ENCODE measurements at places on chromosomes 7 and 10.

- peak; percentile 67 for DNase-seq
These were observed 53.7 kb upstream of the KDM7A start for GRCh38 chr7:140230516-140230860.

DNA sequence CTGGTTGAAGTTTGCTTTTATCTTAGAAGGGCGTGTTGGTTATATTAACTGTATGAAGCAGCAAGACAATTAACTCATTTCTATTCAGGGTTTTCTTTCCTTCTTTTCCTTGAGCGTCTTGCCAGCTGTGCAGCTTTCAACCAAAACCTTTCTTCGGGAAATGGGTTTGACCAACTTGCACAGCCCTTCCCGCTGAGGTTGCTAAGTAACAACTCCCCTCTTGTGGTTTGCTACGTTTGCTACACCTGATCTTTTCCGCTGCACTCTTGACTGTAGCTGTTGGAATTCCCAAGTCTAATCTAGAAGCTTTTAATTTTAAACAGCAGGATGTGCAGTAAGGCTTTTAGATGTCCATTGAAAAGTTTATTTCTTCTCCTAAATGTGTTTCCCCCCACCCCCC is 116.9 kb downstream of the CDCA7L start:
- DNase-seq: no peak

- no peak for DNase-seq
These were observed 113.3 kb downstream of the CPEB3 start for GRCh38 chr10:92177546-92177945.

- no peak for DNase-seq
These were observed 103.2 kb downstream of the NRG3 start for GRCh38 chr10:81978238-81978637.

DNA sequence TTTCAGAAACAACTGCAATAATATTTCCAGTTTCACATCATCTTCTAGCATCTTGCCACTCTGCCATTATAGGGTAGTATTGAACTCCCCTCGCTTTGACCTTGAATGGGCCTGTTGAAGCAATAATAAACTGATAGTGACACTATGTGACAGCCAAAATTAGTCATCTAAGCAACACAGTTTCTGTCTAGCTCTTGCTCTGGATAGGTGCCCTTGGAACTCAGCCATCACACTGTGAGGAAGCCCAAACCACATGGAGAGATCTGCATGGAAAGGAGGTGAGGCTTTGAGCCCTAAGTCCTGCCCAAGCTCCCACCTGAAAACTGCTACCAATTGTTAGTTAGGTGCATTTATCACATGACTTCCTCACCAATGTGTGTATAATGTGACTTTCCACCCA is 18.1 kb upstream of the KCND2 start:
- DNase-seq: no peak

DNA sequence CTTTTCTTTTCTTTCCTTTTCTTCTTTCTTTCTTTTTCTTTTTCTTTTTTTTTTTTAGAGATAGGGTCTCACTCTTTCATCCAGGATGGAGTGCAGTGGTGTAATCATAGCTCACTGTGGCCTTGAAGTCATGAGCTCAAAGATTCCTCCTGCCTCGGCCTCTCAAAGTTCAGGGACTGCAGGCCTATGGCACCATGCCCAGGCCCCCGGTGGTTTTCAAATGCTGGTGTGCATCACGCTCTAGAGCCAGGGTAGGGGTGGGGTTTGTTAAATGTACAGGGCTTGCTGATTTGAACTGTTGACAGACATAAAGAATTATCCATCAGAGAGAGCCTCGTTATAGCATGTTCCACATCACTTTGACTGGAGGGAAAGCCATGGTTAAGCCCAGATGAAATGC is 5.8 kb downstream of the MINDY4 start:
- no peak for DNase-seq

- no peak for DNase-seq
These were observed at the start of gene PDK4 for GRCh38 chr7:95596198-95597063. TSS of gene PDK4 (minus strand) at chr7:95596516. CDS start at chr7:95596293, 223 bp downstream.

GRCh38 chr10:72320676-72321247 is 34.0 kb downstream of the DNAJB12 start:
- DNase-seq: no peak

GRCh38 chr10:11011436-11011835 is 6.2 kb upstream of the CELF2 start:
- DNase-seq: no peak

GRCh38 chr10:118809357-118810220 is 54.8 kb upstream of the CACUL1 start:
- no peak for DNase-seq

GRCh38 chr7:134458806-134459698 is at the start of gene AKR1B1:
TSS of gene AKR1B1 (minus strand) at chr7:134459100. CDS start at chr7:134459062, 38 bp downstream.
- peak; percentile 73 for DNase-seq

GRCh38 chr10:4334871-4335270 is 491.1 kb upstream of the AKR1E2 start:
- DNase-seq: no peak

- DNase-seq: no peak
These were observed 171.8 kb upstream of the SHH start for GRCh38 chr7:155984028-155984580.

DNA sequence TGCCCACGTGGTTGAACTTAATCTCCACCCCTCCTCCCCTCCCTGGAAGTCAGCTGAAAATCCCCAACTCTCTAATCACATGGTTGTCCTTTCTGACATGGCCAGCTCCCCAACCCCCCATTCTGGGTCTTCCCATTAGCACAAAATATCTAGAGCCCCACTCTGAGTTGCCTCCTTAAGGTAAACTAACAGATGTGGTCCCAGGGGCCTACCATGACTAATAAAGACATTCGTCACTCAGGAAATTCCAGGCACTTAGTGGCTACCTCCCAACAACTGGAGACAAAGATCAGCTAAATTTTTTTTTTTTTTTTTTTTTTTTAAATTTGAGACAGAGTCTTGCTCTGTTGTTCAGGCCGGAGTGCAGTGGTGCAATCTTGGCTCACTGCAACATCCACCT is 21.1 kb downstream of the CCDC126 start:
- no peak for DNase-seq

GRCh38 chr10:121032460-121032859 is 181.3 kb downstream of the WDR11 start:
- DNase-seq: no peak
